Keratinocyte (primary cell): ENCODE measurements at places on chromosomes 1 and 21.

- DNase-seq = no peak
These were observed 59.5 kb downstream of the ZBTB17 start for GRCh38 chr1:15916417-15916816.

GRCh38 chr1:11501491-11501897, 22.5 kb downstream of the DISP3 start:
- no peak for DNase-seq

- no peak for DNase-seq
These were observed 5.6 kb upstream of the ZNF362 start for GRCh38 chr1:33250724-33251123.

GRCh38 chr1:169546087-169546995, 39.9 kb downstream of the F5 start:
- peak; percentile 36 for DNase-seq

DNA sequence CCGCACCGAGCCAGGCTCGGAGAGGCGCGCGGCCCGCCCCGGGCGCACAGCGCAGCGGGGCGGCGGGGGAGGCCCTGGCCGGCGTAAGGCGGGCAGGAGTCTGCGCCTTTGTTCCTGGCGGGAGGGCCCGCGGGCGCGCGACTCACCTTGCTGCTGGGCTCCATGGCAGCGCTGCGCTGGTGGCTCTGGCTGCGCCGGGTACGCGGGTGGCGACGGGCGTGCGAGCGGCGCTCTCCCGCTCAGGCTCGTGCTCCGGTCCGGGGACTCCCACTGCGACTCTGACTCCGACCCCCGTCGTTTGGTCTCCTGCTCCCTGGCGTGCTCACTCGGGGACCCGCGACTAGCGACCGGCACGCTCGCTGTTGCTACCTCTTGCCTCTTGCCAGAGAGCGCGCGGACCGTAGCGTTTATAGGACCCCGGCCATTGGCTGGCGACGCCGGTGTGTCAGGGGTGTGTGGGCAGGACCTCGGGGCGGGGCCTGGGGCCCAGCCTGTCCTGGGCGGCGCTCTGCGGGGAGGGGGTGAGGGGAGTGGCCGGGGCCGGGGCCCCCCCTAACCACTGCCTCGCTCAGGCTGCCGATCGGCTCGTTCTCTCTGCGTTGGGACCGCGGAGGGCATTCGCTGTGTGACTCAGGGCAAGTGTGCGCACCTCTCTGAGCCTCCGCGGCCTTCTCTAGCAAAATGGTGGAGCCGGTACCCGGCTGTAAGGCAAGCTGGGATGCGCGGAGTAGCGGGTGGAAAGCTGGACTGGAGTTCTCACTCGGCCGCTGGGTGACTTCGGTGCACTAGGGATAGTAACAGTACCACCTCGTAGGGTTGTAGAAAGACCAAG, at the start of gene SLC2A1:
Gene SLC2A1 (minus strand): TSS at position 381 of the 832 bp plus-strand sequence. CDS start 217 bp downstream, at position 164.
- DNase-seq = peak; percentile 88

DNA sequence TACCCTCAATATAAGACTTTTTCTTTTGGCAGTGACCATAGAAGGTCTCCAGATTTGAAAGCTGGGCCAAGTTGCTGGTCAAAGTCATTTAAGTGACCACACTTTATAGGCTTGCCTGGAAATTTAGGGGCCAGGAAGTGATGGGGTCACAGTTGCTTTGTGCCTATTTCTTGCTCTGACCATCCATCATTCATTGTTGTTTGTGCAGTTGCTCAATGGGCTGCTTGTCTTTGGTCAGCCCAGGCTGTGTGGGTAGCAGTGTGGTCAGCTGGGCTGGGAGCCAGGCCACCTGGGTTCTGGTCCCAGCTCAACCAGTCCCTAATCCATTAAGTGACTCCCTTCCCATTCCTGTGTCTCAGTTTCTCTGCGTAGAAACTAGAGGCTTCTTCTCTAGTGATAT, 2.1 kb upstream of the OTUD7B start:
- DNase-seq = no peak

DNA sequence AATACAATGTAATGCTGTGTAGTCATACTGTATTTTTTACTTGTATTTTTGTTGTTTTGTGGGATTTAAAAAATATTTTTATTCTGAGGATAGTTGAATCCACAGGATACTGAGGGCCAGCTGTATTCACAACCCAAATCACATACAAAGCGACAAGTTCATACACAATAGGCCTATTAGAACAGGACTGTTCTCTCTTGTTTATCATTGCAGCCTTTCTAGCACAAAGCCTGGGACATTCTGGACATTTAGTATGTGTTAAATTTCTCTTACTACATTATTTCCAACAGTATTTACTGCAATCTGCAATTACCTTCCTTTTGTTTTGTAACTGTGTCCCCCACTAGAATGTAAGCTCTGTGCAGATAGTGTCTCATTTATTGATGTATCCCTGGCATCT, 65.4 kb downstream of the SLC35A3 start:
- no peak for DNase-seq

DNA sequence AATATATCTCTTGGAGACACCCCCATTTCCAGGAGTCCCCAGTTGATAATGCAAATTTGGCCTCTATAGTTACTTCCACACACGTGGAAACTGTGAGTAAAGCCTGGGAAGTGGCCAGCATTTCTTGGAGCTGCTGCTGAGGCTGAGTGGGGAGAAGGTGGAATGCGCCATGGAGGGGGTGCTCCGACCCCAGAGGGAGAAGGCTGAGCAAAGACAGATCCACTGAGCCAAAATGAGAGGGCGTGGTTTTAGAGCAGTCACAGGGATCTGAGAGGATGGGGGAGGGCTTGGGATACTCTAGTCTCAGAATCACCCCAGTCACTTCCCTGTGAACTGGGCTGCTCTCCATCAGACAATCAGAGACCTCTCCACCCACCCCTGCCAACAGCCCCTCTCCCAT, 38.7 kb downstream of the TRIM62 start:
- DNase-seq = no peak
